NCI-H524 treated with DMSO at 0.1 percent for 48 hours (cell line): ENCODE measurements at places on chromosomes 2 and 18.

DNA sequence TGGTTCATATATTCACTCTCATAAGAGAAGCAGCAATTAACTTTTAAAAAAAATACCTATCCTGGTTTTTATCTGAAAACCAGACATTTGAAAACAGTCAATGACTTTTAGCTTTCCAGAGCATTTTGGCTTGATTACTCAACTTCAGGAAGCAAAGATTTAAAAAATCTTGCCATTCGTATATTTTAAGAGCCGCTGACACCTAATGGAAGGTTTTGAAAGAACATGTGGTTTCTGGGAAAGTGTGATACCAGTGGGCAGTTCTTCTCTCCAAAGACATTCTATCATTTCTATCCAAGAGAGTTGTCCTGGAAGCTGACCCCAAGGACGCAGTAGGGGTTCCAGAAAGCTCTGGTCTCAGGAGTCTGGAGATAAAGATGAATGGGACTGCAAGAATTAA lies 234.7 kb downstream of the TTC32 start:
- no peak for DNase-seq

DNA sequence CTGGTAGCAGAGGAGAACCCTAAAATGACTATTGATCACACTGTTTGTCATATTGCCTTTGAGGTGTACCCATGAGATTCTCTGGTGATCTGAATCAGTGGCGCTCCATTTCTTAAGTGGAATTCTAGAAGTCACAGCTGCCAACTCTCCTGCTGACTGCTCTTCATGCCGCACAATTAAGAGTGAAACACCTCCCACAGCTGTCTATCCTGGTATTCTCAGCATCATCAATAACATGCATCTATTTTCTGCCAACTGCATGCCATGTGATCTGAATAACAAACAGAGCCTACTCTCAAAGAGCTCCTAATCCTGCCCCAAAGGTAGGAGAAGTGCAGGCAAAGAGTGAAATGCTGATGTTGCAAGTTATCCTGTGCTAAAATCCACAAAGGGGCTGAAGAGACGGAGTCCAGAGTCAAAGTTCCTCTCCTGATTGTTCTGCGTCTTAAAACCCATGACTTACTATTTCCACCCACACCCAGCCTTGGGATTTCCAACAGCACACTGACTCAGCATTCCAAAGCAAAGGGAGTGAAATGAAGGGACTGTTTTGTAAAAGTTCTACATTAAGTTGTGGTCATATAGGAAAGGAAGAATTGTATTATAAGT lies 13.7 kb upstream of the DAPL1 start:
- no peak for DNase-seq

DNA sequence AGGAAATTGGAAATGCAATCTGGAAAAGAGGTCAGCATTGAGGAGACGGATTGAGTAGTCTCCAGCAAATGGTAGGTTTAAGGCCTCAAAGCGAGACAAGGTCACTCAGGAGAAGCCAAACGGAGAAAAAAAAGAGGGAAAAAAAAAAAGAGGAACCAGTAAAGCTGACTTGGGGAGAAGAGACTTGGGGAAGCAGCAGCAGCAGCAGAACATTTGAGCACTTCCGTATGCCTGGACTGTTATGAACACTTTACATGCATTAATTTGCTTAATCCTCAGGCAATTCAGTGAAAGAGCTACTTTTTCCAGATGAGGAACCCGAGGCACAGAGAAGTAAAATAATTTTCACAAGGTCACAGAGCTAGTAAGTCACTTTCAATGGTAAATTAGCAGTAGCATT lies 81.3 kb downstream of the OSBPL6 start:
- no peak for DNase-seq

GRCh38 chr2:162022290-162022945 lies 51.6 kb downstream of the DPP4 start:
- no peak for DNase-seq

DNA sequence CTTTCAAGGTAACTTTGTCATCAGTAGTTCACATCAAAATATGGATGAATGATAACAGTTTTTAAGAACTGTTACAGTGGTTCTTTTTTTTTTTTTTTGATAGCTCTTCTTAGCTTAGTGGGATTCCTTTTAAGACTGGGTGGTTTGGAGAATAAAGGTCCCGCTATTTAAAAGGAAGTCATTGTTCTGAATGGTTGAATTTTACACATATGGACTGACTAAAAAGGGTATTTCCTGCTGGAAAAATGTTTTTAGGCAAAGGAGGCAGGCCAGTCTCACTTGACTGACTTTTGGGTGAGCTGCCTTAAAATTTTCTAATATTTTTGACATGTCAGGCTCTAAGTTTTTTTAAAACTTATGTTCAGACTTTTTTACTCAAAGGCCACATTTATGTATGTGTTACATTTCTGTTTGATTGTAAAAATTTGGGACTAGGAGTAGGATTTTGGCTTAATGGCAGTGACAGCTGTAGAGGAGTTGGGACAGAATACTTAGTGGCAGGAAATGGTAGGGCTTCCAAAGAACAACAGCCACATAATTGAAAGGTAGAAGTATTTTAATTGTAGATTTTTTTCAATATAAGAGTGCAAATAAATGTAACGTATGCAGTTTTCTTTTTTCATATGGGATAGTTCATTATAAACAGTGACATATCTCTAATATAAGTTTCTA lies 13.7 kb downstream of the VAPA start:
- no peak for DNase-seq

DNA sequence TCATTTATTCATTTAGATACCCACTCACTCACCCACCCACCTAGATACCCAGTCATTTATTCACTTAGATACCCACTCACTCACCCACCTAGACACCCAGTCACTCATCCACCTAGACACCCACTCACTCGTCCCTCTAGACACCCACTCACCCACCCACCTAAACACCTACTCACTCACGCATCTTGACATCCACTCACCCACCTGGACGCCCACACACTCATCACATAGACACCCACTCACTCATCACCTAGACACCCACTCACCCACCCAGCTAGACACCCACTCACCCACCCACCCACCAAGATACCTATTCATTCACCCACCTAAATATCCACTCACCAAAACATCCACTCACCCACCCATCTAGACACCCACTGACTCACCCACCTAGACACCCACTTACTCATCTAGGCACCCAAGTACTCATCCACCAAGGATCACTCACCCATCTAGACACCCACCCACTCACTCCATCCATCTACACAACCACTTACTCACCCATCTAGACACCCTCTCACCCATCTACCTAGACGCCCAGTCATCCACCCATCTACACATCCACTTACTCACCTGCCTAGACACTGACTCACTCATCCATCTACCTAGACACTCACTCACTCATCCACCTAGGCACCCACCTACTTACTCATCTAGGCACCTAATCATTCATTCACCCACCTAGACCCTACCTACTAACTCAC lies 723.7 kb upstream of the RAB6C start:
- DNase-seq = no peak

DNA sequence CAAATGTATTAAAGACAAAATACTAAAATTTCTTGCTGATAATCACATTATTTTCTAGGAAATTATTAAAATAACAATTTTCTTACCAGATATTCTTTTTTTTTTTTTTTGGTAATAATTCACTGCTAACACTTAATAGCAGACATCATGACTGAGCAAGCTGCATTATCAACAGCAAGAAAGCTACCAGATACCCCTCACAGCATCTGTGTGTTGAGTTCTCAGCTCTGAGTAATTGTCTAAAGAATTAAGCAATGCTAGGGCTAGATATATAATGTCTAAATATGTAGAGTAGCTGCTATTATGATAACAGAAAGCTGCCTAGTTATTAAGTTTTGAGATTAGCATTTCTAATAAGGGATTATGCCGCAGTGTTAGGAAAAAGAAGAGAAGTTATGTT lies 754.3 kb upstream of the PKDCC start:
- no peak for DNase-seq

DNA sequence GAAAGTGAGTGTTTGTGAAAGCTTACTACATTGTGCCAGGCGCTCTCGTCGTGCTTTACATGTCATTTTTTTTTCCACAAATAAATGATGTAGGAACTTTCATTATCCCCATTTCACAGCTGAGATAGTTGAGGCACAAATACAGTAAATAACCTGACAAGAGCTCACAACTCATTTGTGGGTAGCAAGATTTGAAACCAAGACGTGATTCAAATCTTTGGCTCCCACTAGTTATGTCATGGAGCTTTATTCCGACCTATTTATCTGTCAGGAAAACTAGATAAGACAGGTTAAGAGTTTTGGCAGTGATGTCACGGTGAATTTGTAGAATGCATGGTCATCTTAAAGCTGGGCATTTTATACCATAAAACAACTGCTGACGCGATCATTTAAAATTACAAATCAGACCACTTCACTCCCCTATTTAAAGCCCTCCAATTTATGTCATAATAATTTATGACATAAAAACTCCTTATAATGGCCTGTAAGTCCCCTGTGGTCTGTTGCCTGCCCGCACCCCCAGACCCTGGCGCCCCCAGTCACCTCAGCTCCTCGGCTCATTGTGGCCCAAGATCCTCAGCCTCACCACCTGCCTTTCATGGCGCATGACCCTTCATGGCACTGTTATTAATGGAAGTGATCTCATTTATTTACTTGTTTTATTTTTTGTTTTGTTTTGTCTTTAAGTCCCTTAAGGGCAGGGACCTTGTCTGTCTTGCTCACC lies 678 bp upstream of the ZNF24 start:
- DNase-seq = no peak

GRCh38 chr2:186032102-186032738 lies 293.6 kb downstream of the FSIP2 start:
- no peak for DNase-seq

- DNase-seq = no peak
Measured at GRCh38 chr2:149388120-149388816, 57.9 kb downstream of the LYPD6 start.

- DNase-seq = no peak
Measured at GRCh38 chr18:8538935-8539334, 70.3 kb upstream of the RAB12 start.

DNA sequence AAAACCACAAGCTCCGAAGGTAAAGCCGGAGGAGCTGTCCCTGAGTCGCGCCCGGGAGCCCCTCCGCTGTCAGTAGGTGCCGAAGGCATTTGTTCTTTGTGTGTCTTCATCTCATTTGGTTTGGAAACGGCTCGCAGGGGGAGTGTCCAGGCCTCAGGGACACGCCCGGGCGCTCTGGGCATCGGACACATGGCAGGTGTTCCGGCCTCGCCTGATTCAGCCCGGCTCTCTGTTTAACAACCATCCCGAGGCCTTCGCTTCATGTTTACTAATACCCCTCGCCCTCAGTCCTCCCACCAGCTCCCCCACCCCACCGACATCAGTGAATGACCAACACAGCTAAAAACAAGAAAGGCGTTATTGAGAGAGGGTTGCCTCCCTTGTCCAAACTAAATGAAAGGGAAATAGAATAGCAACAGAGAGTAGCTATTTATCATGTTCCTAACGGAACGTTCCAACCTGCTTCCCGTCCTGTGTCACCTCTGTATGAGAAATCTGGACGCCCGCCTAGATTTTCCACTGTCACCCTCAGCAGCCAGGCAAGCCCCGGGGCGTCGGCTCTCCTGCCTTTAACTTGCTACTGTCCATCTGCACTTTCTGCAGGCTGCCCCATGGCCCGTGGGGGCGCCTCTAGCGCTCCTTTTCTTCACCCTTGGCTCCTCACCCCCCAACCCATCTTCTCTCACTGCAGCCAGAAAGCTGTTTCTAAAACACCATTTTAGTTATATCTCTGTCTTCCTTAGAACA lies 73.9 kb downstream of the MYCN start:
- DNase-seq = no peak

- peak; percentile 5 for DNase-seq
Measured at GRCh38 chr18:11689669-11690565, 853 bp downstream of the GNAL start.

GRCh38 chr2:208983486-208983885 lies 440.4 kb upstream of the MAP2 start:
- DNase-seq = no peak

GRCh38 chr2:239216614-239217273 lies 184.1 kb downstream of the HDAC4 start:
- no peak for DNase-seq

DNA sequence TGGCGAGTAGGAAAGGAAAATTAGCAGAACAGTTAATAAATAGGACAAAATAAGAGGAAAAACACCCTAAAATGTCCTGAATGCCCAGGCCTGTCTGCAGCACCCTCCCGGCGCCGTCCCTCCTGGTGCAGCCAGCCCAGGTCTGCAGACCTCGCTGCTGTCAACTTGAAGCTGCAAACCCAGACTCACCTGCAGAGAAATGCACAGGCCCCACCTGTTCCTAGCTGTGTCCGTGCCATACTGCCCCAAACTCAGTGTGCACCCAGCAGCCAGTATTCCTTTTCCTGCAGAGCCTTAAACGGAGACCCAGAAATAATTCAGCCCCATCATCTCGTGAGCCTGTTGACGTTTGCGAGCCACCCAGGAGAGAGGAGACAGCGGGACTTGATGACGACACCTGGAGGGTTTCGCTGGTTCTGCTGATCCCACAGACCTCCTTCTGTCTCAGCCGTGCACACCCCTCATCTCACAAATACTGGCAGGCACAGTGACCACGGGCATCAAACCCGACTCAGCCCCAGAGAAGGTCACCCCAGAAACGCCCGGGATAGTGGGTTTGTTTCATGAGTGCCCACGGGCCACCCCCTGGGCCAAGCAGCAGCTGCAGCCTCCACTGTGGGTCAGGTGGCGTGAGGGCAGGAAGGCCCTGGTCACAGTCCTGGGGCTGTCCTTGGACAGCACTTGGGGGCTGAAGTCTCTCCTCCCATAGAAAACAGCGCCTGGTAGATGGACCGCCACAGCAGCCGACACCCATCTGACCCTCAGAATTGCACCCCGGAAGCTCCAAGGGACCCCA lies 239.5 kb upstream of the SALL3 start:
- DNase-seq = no peak

DNA sequence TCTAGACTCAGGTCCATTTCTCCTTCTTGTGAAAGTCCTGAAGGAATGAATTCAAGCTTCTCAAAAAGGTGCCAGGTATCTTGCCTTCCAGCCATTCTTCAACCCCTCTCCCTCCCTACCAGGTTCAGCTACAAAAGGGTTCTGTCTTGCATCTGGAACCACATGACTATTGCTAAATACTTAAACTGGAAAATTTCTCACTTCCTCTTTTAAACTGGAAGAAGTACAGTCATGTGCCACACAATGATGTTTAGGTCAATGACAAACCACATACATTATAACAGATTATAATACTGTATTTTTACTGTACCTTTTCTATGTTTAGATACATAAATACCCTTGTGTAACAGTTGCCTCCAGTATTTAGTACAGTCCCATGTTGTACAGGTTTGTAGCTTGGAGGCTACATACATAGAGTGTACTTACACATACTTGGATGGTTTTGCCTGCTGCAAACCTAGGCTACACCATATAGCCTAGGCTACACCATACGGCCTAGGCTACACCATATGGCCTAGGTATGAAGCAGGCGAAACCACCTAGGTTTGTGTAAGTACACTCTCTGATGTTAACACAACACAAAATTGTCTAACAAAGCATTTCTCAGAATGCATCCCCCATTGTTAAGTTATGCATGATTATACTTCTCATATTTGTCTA lies 142.0 kb upstream of the DNMT3A start:
- no peak for DNase-seq
